Osteoblast (primary cell): ENCODE measurements at places on chromosomes 11 and 22. TPM values are rescaled to one million over a fixed set of nuclear protein-coding genes. Genes with fewer than 3 reads are reported as not detected.
A peak's percentile ranks its signal among the peaks of the same experiment; 100 is the strongest.

DNA sequence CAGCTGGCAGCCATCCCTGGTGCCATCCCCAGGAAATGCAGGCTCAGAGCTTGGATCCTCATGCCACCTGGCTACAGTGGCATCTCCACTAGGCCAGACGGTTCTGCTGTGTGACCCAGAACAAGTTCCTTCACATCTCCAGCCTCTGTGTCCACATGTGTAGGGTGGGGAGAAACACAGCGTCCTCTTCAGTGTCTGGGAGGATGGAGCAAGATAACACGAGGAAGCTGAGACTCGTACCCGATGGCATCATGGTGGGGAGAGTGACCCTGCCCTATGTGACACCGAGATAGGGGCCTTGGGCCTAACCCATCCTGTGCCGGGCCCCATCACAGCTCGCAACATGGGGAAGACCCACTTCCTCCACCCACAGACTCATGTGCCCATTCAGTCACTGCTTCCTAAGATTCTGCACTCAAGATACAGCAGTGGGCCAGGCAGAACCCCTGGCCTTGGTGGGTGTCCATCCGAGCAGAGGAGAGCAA is 78.5 kb downstream of the MORC2 start:
- DNase-seq = peak; percentile 78

MAPK1 gene
- total RNA-seq = 46.3 and 61.6 TPM in 2 replicates

NRXN2 gene
- 62.5 and 90.1 TPM in 2 replicates for total RNA-seq

- no peak for DNase-seq
Measured at GRCh38 chr22:43406186-43406790, 5.5 kb upstream of the MPPED1 start.

DNA sequence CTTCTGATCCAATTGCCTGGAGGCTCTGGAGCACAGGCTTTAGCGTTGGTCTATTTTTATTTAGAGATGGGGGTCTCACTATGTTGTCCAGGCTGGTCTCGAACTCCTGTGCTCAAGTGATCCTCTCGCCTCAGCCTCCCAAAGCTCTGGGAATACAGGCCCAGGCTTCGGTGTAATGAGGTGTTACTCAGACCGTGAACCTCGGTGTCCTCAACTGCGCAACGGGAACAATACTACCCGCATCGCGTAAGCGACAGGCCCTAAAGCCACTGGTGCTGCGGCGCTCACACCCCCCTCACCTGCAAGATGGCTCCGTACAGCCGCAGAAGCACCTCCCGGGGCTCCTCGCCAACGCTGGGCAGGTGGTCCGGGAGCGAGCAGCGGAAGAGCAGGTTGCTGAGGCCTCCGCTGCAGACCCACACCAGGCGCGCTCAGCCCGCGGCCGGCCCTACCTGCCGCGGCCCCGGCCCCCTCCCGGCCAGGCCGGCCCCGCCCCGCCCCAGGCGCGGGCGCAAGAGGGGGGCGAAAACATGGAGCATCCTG is 628 bp downstream of the CHKB start:
- DNase-seq = peak; percentile 81

GRCh38 chr11:11171285-11171684 is 181.8 kb downstream of the CSNK2A3 start:
- no peak for DNase-seq

OR8D1 gene
- total RNA-seq = not detected in 2 replicates

DNA sequence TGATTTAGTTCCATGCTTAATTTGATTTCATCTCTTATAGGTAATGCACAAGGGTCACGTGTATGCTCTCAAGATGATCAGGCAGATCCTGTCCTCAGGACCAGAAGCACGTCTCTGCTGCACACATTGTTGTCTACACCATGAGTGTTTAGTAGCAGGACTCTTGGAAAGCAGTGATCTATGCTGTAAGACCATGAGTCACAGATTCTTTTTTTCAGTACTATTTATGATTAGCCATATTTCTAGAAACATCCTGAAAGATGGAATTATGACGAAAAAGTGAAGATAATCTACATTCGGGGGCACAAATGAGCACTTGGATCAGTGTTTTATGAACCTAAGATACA is 29.6 kb downstream of the ZBED4 start:
- DNase-seq = peak; percentile 92

OR5D16 gene
- not detected in 2 replicates for total RNA-seq

FGF3 gene
- not detected in 2 replicates for total RNA-seq

GGTLC2 gene
- not detected in 2 replicates for total RNA-seq

APOBEC3A gene
- not detected in 2 replicates for total RNA-seq

SLC37A4 gene
- total RNA-seq = 13.0 and 14.8 TPM in 2 replicates

DNA sequence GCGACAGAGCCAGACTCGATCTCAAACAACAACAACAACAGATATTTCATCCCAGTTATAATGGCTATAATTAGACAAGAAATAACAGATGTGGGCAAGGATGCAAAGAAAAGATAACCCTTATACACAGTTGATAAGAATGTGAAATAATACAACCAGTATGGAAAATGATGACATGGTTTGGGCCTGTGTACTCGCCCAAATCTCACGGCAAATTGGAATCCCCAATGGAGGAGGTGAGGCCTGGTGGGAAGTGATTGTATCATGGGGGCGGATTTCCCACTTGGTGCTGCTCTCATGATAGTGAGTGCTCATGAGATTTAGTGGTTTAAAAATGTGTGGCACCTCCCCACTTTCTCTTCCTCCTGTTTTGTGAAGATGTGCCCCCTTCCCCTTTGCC is 104.1 kb downstream of the C11orf87 start:
- DNase-seq = no peak

- no peak for DNase-seq
Measured at GRCh38 chr11:7587712-7588111, 73.9 kb downstream of the PPFIBP2 start.

BDNF gene
- 6.9 and 8.0 TPM in 2 replicates for total RNA-seq

RASSF10 gene
- total RNA-seq = 0.72 and 1.2 TPM in 2 replicates

GRCh38 chr11:12860827-12861226 is 148.3 kb upstream of the RASSF10 start:
- DNase-seq = no peak

C11orf86 gene
- total RNA-seq = not detected in 2 replicates

GRCh38 chr11:69312453-69313404 is 18.8 kb downstream of the MYEOV start:
- DNase-seq = peak; percentile 79

- no peak for DNase-seq
Measured at GRCh38 chr11:58562375-58562800, 13.3 kb downstream of the LPXN start.

OR4S2 gene
- not detected in 2 replicates for total RNA-seq

DNA sequence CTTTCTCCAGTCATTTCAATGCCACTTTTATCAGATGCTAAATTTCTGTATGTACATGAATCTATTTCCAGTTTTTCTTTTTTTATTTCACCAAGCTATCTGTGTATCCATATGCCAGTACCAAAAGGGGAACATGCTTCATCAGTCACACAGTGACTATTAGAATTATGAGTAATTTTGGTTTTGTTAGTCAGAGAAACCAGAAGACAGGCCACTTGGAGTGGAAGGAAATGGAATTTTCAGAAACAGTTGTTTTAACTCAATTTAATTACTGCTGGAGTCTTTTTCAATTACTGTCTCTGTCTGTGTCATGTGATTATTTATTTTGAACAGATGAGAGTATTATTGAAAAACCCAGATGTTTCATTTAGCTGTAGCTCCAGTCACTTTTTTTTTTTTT is 84.6 kb upstream of the ANO3 start:
- peak; percentile 73 for DNase-seq

CNTN5 gene
- not detected in 2 replicates for total RNA-seq

MMP1 gene
- 0.72 and 1.5 TPM in 2 replicates for total RNA-seq

RASD2 gene
- under 0.01 and 0.29 TPM in 2 replicates for total RNA-seq

MS4A2 gene
- total RNA-seq = not detected in 2 replicates

DCUN1D5 gene
- 45.7 and 60.1 TPM in 2 replicates for total RNA-seq

DNA sequence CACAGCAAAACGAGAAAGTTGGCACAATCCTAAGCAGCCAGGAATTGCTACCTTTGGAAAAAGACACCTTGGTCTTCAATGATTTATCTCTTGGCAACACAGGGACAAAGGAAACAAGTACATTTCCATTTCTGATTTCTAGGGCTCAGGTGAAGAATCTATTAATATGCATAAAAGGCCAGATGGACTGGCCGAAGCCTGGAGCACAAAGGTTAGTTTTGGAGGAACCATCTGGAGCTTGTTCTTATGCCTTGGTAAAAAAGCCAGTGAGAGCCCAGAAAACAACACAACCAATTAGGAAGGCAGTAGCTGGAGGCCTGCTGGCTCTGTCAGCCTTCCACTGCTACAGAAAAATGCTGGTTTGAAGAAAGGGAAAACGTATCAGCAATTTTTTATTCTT is 713.5 kb upstream of the API5 start:
- no peak for DNase-seq

IL17RA gene
- 6.2 TPM in 2 replicates for total RNA-seq

PES1 gene
- 61.6 and 64.8 TPM in 2 replicates for total RNA-seq

DNA sequence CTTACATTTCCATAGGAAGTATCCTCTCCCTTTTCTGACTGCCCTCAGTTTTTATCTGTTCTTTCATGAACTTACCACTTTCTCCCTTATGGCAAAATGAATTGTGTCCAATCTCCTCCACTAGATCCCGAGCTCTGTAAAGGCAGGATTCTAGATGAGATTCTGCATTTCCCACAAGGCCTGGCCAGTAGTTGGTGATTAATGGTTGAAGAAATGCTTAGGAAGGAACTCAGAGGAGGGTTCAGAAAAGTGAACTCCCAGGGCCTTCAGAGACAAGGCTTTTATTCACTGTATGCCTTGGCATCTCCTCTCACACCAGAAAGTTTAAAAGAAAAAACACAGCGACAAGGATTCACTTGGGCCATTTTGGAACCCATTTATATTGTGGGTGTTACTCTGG is 66.2 kb downstream of the CCDC81 start:
- peak; percentile 78 for DNase-seq

MUC2 gene
- total RNA-seq = not detected in 2 replicates

GRCh38 chr22:49507607-49508292 is 319.9 kb downstream of the BRD1 start:
- DNase-seq = no peak

DNA sequence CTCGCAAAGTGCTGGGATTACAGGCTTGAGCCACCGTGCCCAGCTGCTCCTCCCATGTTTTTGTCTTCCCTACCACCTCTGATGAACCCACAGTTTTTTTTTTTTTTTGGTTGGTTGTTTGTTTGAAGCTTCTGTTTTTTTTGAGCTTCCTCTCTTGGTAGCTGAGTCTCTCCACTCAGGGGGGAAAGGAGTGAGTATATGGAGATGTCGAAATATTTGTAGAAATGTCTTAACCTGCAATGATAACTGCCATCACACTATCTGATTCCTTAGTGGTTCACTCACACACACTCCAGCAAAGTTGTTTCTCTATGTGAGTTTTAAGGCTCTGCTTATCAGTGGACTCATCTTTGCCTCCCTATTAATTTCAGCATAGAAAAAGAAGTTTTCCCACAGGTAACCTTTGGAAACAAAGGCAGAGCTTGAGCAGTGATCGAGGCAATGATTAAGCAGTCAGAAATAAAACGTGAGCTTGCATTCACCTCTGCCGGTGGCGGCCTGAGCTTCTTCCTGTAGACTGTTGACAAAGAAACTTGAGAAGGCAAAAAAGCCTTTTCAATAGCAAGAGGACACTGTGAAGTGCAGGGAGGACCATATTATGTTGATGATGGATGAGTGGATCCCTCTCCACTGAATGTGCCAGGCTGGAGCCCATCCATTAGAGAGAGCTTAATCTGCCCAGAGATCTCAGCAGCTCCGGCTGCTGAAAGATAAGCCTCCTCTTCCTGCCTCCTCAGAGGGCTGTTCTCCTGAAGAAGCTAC is 29.0 kb upstream of the RASSF10 start:
- no peak for DNase-seq

KDELR3 gene
- 142 and 161 TPM in 2 replicates for total RNA-seq

GRCh38 chr22:21571679-21572078 is 4.2 kb downstream of the UBE2L3 start:
- no peak for DNase-seq

CD248 gene
- total RNA-seq = 103 and 107 TPM in 2 replicates

DNA sequence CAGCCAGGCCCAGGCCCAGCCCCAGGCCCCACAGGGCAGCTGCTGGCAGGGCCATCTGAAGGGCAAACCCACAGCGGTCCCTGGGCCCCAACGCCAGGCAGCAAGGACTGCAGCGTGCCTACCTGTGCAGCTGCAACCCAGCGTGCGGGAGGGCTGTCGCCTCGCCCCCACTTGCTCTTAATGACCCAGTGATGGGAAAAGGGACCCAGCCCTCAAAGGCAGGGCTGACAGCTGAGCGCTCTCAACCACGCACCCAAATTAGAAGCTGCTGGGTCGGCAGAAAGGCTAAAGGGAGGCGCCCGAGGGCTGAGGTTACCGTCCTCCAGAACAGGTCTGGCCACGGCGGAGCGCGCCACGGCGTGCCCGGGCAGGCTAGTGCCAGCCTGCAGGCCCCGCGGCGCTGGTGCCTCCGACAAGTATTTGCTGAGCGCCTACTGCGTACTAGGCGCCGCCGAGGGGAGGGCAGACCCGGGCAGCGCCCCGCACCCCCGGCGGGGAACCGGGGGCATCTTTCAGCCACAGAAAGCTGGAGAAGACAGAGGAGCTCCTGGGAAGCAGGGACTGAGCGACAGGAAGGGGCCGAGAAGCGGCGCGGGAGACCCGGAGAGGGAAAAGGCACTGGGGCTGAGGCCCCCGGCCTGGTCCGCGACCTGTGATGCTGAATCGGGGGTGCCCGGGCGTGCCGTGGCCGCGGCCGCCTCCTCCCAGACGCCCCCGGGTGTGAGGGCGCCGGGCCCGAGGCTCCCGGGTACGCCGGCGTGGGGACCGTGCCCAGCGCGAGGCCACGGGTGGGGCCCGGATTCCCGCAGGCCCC is 773 bp downstream of the HRAS start:
- peak; percentile 96 for DNase-seq

DDTL gene
- 1.8 TPM in 2 replicates for total RNA-seq

CECR2 gene
- not detected in 2 replicates for total RNA-seq

GRCh38 chr11:122933416-122933815 is 48.2 kb downstream of the BSX start:
- no peak for DNase-seq

GRCh38 chr22:16563555-16564520 is 28.8 kb downstream of the CCT8L2 start:
- no peak for DNase-seq

DNA sequence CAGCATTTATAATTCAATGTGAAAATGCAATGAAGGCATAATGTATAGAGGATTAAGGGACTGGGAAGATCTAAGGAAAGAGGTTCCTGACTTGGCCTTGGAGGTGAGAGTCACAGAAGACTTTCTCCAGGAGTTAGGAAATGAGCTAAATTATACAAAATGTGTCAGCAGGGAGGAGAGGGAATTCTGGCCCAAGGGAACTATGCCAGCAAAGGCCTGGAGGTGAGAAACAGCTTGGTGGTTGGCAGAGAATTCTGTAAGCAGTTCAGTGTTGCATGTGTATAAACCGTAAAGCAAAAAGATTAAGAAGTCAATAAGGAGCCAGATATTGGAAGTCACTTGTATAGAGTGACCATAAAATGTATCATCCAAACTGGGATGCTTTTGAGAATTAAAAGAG is 142.2 kb upstream of the SESN3 start:
- DNase-seq = no peak

DNA sequence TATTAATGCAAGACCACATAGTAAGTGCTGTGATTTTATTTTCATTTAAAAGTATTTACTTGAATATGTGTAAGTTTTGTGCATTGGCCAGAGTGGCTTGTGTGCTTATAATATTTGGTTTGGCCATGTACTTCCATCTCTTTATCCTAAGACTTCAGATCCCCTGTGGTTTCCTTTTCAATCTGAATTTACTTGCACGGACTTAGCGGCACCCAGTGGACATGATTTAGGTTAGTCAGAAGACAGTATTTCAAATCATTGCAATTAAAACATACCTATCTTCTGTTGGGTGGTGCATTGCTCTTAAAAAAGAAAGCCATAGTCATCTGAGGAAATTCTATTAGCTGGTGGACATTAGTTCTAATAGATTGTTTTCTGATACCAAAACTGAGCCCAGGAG is 30.7 kb downstream of the PIWIL4 start:
- DNase-seq = no peak
